Non-pigmented ciliary epithelial cell (primary cell): ENCODE measurements at places on chromosomes 11 and 22.

- no peak for DNase-seq
Observed at GRCh38 chr11:110128161-110128560, 35.0 kb downstream of the ZC3H12C start.

GRCh38 chr11:110249066-110249465 lies 47.3 kb downstream of the RDX start:
- no peak for DNase-seq

GRCh38 chr11:110286298-110287040 lies 9.9 kb downstream of the RDX start:
- DNase-seq, result no peak

- DNase-seq, result no peak
Observed at GRCh38 chr22:17575681-17576080, 12.4 kb downstream of the SLC25A18 start.

- DNase-seq, result no peak
Observed at GRCh38 chr22:20400606-20401375, 6.8 kb downstream of the ZNF74 start.

DNA sequence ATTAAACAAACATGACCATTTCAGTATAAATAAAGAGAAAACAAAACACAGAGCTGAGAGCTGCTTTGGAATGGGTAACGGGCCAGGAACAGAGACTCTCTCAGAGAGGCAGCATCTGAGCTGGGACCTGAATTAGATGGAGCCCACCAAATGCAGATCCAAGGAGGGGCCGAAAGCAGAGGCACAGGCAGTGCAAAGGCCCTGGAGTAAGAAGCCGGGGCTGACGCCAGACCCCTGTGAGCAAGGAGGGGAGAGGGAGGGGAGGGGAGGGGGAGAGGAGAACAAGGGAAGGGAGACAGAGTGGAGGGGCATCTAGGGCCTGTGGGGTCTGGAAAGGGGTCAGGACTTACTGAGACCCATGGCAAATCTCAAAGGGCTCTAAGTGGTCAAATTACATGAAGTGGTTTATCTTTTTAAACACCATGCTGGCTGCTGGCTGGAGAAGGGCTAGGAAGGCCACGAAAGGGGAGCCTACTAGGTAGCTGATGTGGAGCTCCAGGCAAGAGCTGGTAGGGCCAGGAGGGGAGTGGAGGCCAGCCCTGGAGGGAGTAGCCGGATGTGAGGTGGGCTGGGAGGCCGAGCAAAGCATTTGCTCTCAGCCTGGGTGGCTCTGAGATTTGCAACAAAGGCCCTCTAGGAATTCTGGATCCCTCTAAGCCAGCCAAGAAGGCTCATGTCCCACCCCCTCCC lies 3.2 kb downstream of the OSBPL5 start:
- no peak for DNase-seq

- DNase-seq, result no peak
Observed at GRCh38 chr11:58957922-58958321, 18.6 kb downstream of the GLYATL1 start.

GRCh38 chr11:612201-612960 lies 3.4 kb downstream of the IRF7 start:
- no peak for DNase-seq

GRCh38 chr11:64000740-64001483 lies 14.7 kb downstream of the OTUB1 start:
- no peak for DNase-seq

- DNase-seq, result no peak
Observed at GRCh38 chr22:22590136-22590891, 31.2 kb upstream of the PRAME start.

- no peak for DNase-seq
Observed at GRCh38 chr11:4093519-4094347, 866 bp upstream of the RRM1 start.
